ENCODE measurements at places on chromosomes 4 and X.

- no peak for DNase-seq
These were observed 221.0 kb downstream of the SPCS3 start for GRCh38 chr4:176540814-176541213.

DNA sequence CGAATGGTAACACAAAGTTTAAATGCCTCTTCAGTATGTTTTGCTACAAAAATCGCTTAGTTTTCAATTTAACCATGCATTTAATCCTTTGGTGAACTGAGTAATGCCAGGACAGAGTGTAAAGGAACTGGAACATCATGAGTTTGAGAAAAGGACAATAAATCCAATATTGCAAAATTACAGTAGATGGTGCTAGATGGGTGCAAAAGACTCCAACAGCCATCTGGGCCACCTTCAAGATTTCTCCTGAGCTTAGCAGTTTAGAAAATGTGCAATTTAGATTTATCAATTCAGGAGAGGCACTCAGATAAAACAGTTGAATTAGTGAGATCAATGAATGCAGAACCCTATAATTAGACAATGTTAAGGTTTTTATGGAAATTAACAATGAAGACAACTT, 33.2 kb upstream of the MID1IP1 start:
- DNase-seq: peak; percentile 32

DNA sequence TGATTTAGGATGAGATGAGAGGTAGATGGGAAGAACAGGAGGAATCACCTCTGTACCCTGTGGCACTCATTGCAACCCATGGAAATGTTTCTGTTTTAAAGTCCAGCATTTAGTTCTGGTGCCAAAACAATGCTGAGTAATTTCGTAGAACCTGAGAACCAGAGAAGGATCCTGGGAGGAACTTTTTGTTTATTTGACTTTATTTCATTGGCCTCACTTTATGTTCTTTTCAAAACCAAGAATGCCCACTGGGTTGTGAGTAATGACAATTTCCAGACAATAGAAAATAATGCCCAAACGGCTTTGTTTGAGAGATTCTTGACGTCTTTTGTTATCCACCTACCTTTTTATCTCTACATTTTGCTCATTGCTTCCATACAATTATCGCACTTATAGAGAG, 111.3 kb downstream of the SHROOM3 start:
- no peak for DNase-seq

- DNase-seq: no peak
These were observed 38.0 kb downstream of the DHRSX start for GRCh38 chrX:2462780-2463179.

DNA sequence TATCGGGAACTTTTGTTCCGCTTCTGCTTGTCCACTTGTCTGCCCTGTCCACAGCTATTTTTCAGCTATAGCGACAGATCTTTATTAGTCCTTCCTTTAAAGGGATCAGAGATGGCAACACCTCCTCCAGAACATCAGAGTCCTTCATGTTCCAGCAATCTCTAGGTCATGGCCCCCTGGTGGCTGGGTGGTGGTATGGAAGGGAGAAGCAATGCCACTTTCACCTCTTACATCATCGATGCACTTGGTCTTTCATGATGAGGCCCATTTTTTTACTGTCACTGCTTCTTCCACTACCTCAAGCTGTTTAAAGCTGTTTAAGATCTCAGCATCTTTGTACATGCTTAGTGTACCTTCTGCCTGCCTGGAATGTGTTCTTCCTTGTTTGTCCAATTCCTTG, 106.7 kb downstream of the ARHGAP6 start:
- DNase-seq: no peak
